ENCODE measurements at places on chromosomes 6 and 20.
A peak's percentile ranks its signal among the peaks of the same experiment; 100 is the strongest.

- no peak for DNase-seq
These were observed 56.1 kb upstream of the SDHAF4 start for GRCh38 chr6:70510600-70510999.

GRCh38 chr6:152794696-152795095, 44.1 kb downstream of the VIP start:
- DNase-seq, result no peak

- no peak for DNase-seq
These were observed 24.8 kb downstream of the GNAS start for GRCh38 chr20:58877050-58877975.

- no peak for DNase-seq
These were observed 56.5 kb downstream of the MOXD1 start for GRCh38 chr6:132344811-132345210.

DNA sequence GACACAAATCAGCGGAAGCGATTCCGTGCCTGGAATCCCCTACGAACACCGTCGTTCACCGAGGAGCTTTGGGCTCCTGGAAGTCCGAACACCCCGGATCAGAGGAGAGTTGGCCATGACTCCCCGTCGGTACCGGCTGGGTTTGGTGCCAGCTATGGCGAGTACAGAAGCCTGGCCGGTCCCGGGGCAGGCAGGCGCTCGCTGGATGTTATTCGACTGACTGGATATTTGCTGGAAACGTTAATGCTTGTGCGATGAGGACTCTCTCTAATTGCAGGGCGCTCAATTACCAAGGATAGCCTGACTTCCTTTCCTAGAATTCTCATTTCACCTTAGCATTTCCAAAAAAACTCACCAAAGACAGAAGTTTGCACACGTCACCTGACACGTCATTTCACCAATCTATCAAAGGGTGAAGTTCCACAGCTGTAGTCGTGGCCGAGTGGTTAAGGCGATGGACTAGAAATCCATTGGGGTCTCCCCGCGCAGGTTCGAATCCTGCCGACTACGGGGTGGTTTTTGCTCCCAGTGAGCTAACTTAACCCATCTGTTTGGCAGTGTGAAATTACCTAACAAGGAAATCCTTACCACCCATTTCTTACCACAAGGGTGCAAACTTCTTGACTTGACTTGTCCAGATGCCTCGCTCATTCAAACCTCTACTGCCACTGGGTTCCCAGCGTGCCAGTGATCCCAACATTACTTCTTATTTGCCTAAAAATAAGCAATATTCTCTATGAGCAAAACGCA, 22.7 kb upstream of the ZNF184 start:
- no peak for DNase-seq

GRCh38 chr6:149855040-149855654, 9.0 kb downstream of the LRP11 start:
- no peak for DNase-seq

- DNase-seq, result no peak
These were observed 3.4 kb upstream of the RPS6KA2 start for GRCh38 chr6:166630462-166630861.

DNA sequence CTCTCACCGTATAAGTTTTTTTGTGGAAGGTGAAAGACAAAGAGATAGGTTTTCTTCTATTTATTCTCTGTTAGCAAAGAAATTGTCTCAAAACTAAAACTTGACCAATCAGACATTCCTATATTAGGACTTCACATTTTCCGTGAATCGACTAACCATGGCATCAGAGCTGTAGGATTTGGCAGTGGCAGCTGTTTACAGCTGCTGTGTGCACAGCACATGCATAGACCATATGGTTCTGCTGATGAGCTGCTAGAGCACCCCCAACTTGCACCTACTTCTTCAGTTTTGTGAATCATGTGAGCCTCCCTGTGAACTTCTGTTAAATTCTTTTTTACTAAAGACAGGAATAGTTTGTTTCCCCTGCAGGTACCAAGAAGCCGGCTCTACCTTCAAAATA, 157.9 kb downstream of the RFX6 start:
- no peak for DNase-seq

DNA sequence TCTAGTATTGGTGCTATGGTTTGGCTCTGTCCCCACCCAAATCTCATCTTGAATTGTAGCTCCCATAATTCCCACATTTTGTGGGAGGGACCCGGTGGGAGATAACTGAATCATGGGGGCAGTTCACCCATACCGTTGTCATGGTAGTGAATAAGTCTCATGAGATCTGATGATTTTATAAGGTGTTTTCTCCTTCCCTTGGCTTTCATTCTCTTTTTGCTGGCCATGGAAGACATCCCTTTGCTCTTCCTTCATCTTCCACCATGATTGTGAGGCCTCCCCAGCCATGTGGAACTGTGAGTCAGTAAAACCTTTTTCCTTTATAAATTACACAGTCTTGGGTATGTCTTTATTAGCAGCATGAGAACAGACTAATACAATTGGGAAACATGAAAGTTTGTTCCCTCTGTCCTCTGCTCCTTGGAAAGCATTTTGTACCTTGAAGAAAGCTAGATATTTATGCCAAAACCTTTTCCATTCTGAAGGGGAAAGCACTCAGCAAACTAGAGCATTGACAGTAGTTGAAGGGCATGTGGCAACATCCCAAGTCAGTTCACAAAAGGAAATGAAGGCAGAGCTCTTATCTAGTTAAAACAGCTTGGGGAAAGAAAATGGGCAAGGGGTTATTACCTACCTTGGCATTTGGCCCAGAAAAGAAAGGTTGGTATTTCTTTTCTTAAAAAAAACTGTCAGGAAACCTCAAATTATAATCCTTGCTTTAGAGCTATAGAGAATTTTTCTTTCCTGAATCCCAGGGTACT, 10.7 kb upstream of the TNFAIP3 start:
- peak; percentile 14 for DNase-seq

GRCh38 chr20:37154684-37155298, 24.3 kb upstream of the RPN2 start:
- DNase-seq, result no peak

DNA sequence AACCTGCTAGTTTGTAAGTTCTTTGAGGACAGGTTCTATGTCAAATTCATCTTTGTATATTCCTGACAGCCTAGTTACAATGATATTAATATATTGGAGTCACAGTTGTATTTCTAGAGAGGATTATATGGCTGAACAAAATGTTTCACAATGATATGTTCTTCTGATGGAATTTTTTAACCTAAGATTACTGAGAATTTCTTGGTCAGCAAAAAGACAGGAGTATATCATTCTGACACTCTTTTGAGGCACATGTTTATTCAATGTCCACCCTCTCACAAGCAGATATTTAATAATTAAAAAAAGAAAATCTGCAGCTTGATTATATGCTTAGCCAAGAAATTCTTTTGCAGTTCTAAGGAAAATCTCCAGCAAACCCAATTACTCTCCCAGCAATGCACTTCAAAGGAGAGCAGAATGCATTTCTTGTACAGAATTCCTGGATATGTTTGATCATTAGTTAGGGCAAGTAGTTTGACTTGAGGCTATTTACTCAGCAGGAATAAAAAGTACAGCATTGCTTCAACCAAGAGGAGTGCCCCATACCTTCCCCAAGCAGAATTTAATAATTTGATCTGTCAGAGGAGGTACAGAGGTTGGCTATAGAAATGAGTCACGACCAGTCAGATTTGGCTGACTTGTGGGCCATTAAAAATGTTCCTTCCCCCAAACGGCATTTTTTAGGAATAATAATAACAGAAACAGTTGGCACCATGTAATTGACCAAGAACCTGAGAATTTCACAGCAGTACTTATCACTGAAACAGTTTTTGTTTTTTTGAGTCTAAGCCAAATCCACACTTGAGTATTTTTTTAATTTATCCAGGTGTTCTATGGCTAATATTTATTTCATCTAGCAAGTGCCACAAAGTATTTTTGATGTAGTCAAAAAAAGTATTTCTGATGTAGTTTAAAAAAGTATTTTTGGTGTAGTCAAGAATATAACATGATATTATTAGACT, 508.1 kb upstream of the FLRT3 start:
- DNase-seq, result no peak

DNA sequence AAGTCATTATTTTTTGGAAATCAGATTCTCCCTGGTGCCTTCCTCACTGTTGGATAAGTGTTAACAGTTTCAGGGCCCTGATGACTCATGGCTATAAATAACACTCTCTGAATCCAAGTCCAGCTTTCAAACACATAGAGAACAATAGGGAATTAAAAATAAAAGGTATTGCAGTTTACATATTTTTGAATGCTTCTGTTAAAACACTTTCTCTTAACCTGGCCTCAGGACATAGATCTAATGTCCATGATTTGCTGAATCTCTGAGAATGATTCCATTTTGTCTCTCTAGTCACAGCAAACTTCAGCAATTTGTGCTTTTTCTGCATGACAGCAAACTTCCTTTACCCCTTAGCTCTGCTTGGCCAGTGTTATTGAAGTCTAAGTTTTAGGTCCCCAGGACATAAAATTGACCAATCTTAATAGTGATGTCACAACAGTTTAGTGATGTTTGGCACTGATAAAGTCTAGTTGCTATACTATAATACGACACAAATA, 1192.4 kb upstream of the CITED2 start:
- DNase-seq, result peak; percentile 12

DNA sequence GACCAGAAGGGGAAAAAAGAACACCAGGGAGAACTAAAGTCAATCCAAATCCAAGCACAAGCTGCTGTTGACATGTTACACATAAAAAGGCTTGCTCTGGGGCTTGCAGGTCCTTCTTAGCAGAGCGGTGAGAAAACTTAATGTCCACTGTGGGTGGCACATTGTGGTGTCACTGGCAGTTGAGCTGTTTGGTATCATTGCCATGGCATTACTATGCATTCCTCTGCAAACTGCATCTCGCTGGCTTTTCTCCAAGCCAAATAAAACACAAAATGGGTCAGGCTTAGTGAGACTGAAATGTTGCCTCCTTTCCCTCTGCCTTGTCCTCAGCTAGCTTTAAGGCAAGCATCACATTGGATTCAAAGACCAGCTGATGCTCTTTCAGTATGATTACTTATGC, 40.9 kb downstream of the LY86 start:
- DNase-seq, result no peak

- DNase-seq, result no peak
These were observed 12.9 kb downstream of the TAGAP start for GRCh38 chr6:159031846-159032245.

GRCh38 chr6:5081955-5082354, 3.2 kb upstream of the PPP1R3G start:
- no peak for DNase-seq

DNA sequence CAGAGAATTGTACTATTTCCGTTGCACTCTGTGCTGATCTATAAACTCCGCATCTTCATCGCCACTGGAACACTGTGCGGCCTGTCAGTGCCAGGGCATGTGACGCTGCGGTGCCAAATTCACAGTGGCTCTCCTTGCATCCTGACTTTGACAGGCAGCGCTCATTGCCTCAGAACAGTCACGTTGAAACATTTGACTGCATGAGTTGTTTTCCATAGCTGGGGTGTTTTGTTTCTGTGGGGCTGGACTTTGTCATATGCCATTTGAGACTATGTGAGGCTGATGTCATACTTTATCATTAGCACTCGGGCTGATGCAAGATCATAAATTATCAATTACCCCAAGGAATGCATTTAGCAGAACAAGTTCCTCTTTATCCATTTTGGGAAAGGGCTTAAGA, 32.7 kb downstream of the CFAP61 start:
- no peak for DNase-seq

- no peak for DNase-seq
These were observed 94.0 kb downstream of the NOL4L start for GRCh38 chr20:32490942-32491763.

- no peak for DNase-seq
These were observed 51.2 kb downstream of the HNF4A start for GRCh38 chr20:44406572-44407137.

DNA sequence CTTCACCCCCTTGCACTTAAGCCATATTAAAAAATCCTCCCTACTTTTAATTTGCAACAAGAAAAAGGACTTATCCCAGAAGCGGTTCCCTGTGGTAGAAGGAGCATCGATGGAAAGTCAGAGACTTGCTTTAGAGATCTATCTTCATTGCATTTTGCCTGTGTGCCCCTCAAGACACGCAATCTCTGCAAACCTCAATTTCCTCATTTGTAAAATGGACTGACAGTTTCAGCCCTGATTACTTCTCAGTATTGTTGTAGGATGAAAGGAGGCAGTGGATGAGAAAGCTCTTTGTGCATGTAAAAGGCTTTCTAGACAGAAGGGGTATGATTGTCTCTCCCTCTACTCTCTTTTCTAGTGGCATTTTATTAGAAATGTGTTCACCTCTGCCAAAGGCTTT, 410.2 kb downstream of the CDC5L start:
- no peak for DNase-seq

DNA sequence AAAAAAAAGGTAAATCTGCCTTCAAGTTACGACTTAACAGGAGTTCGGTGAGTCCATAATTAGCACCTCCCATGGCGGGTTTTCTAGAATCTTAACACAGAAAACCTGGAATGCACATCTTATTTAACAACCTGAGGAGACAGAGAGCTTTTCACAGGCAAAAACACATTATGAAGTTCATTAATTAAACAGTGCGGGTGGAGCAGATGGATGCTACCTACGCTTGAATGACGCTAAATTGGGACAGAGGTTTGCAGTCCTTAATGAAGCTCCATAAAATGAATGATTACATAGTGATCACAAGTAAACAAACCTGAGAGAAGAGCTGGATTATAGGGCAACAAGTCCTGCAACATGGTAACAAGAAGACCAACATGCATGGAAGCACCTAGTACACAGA, 81.0 kb downstream of the INSM1 start:
- no peak for DNase-seq

- no peak for DNase-seq
These were observed 90.9 kb upstream of the PREP start for GRCh38 chr6:105493736-105494135.

- no peak for DNase-seq
These were observed 214.3 kb downstream of the OGFRL1 start for GRCh38 chr6:71502956-71503355.

DNA sequence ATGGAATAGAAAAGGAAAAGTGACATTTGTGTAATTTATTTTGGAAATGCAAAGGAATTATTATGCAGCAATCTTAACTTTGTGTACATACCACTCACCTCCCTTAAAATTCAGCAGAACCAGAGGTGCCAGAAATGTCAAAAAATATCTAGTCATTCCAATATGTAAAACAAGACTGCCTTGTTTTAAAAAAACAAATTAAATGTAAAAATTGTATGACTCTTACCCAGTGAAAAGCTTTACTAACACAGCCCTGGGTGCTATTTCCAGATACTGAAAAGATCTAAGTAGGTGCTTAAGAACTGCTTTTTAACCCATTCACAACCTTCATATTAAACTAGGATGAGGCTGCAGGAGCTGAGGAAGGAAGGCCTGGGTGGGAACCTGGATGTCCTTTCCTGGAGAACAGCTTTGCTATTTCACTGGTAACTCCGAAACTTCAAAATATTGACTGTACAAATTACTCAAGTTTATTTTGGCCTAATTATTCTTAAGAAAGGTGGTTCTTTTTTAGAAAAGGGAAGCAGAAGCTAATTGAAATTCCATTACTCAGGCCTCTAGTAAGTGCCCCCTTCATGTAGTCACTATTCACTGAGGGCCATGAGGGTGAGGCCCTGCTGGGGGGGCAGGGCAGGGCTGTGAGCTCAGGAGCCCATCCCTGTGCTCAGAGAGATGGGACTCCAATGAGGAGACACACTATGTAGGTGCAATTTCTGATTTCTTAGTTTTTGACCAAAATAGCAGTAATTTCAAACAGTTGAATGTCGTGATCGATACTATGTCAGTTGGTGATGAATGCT, 139.6 kb downstream of the MAP3K4 start:
- no peak for DNase-seq

Measured in Kasumi-1 (cell line).